Epithelial cell of alveolus of lung (primary cell): ENCODE measurements at places on chromosomes 2 and 18. TPM values are rescaled to one million over a fixed set of nuclear protein-coding genes. Genes with fewer than 3 reads are reported as not detected.

ZNF521 gene
- 15.4 and 36.2 TPM in 2 replicates for total RNA-seq

CROCC2 gene
- 0.80 TPM in 1 of 2 replicates, not detected in the other for total RNA-seq

CPLX4 gene
- total RNA-seq: not detected in 2 replicates

MERTK gene
- total RNA-seq: 1.0 and 2.7 TPM in 2 replicates

BABAM2 gene
- 27.5 and 35.7 TPM in 2 replicates for total RNA-seq

ZC3H6 gene
- total RNA-seq: 1.7 and 6.8 TPM in 2 replicates

ZNF407 gene
- total RNA-seq: 5.2 and 6.5 TPM in 2 replicates

CRYGC gene
- not detected in 2 replicates for total RNA-seq

ADAM23 gene
- total RNA-seq: 1.4 and 4.9 TPM in 2 replicates

C18orf54 gene
- total RNA-seq: 4.5 and 5.2 TPM in 2 replicates

DUSP19 gene
- 1.4 and 3.3 TPM in 2 replicates for total RNA-seq

REG3A gene
- not detected in 2 replicates for total RNA-seq

BMP10 gene
- not detected in 2 replicates for total RNA-seq

TBR1 gene
- total RNA-seq: under 0.01 and 0.32 TPM in 2 replicates

LINC00305 gene
- total RNA-seq: not detected in 2 replicates

SFTPB gene
- 1.9 TPM in 1 of 2 replicates, not detected in the other for total RNA-seq

TRAF3IP1 gene
- total RNA-seq: 4.7 and 11.4 TPM in 2 replicates

CFAP65 gene
- total RNA-seq: not detected in 2 replicates

FNDC4 gene
- total RNA-seq: 10.4 and 20.9 TPM in 2 replicates

UGT1A4 gene
- total RNA-seq: not detected in 2 replicates

CEBPZ gene
- total RNA-seq: 29.8 and 31.9 TPM in 2 replicates

LAMA1 gene
- total RNA-seq: 2.8 and 16.0 TPM in 2 replicates

ITPRIPL1 gene
- total RNA-seq: 4.9 and 5.3 TPM in 2 replicates

FARP2 gene
- total RNA-seq: 16.8 and 27.8 TPM in 2 replicates

FBXO36 gene
- total RNA-seq: 4.3 and 9.1 TPM in 2 replicates

PAIP2B gene
- 0.52 and 1.0 TPM in 2 replicates for total RNA-seq

C1QL2 gene
- not detected in 2 replicates for total RNA-seq

RTP5 gene
- total RNA-seq: not detected in 2 replicates

ANO7 gene
- 1.4 and 1.6 TPM in 2 replicates for total RNA-seq

LRP2 gene
- not detected in 2 replicates for total RNA-seq

VWC2L gene
- not detected in 2 replicates for total RNA-seq

ID2 gene
- 31.5 and 267 TPM in 2 replicates for total RNA-seq

KCNE4 gene
- 5.0 and 13.6 TPM in 2 replicates for total RNA-seq

ZAP70 gene
- not detected in 2 replicates for total RNA-seq

STRN gene
- total RNA-seq: 8.1 and 11.3 TPM in 2 replicates

TEKT4 gene
- total RNA-seq: not detected in 2 replicates

OR6B2 gene
- not detected in 2 replicates for total RNA-seq

SERPINB7 gene
- total RNA-seq: 0.91 TPM in 1 of 2 replicates, not detected in the other

CYS1 gene
- 0.39 TPM in 1 of 2 replicates, not detected in the other for total RNA-seq

TFPI gene
- 210 and 396 TPM in 2 replicates for total RNA-seq

SLC30A3 gene
- total RNA-seq: not detected in 2 replicates

MEP1B gene
- total RNA-seq: not detected in 2 replicates

IL1RN gene
- 0.13 TPM in 1 of 2 replicates, not detected in the other for total RNA-seq

ALPG gene
- not detected in 2 replicates for total RNA-seq

RAPGEF4 gene
- total RNA-seq: 0.13 and 2.1 TPM in 2 replicates

CFAP53 gene
- 0.39 and 0.64 TPM in 2 replicates for total RNA-seq

COLEC12 gene
- total RNA-seq: 4.0 and 8.8 TPM in 2 replicates

REG3G gene
- total RNA-seq: not detected in 2 replicates

SNTG2 gene
- total RNA-seq: not detected in 2 replicates

ACTG2 gene
- 3.5 and 53.9 TPM in 2 replicates for total RNA-seq

CD207 gene
- total RNA-seq: not detected in 2 replicates

RNF152 gene
- 10.0 and 11.6 TPM in 2 replicates for total RNA-seq

COL3A1 gene
- total RNA-seq: 1,834 and 2,433 TPM in 2 replicates

RAB10 gene
- 95.4 and 98.7 TPM in 2 replicates for total RNA-seq
